AG09309 (cell line): ENCODE measurements at places on chromosomes 4 and X.

- no peak for DNase-seq
Measured at GRCh38 chr4:179797738-179798137, 2355.5 kb upstream of the AGA start.

DNA sequence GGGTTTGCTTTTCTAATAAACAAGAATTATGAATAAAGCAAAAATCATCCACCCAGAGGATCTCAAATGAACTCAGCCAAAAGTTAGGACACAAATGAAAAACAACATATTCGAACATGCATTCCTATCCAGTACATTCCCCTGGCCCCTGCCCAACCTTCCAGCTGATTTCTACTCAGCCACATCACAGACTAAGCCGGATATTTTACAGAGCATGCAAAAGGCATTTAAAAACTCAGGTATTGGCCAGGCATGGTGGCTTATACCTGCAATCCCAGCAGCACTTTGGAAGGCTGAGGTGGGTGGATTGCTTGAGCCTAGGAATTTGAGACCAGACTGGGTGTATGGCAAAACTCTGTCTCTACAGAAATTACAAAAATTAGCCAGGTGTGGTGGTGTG, 54.6 kb downstream of the RELL1 start:
- DNase-seq: no peak

DNA sequence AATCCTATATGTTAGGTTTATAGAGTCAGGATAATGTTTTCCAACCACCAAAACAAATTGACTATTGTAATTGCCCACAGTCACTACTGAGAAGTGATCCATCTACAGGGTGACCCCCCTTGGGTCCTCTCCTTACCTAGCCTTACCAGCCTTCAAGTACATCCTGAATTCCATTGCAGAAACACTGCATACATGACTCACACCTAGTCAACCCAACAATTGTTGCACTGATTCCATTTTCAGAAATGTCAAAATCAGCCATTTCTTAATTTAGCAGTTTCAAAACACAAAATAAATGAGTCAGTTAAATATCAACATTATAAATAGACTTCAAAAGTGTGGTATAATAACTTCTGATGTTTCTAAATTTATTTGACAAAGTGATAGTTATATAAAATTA, 106.3 kb upstream of the TNIP3 start:
- DNase-seq: no peak

GRCh38 chr4:8691151-8691775, 98.7 kb downstream of the CPZ start:
- DNase-seq: no peak

- no peak for DNase-seq
Measured at GRCh38 chr4:109665783-109666485, 37.3 kb downstream of the CASP6 start.

GRCh38 chrX:110172215-110172614, 145.7 kb downstream of the AMMECR1 start:
- no peak for DNase-seq

DNA sequence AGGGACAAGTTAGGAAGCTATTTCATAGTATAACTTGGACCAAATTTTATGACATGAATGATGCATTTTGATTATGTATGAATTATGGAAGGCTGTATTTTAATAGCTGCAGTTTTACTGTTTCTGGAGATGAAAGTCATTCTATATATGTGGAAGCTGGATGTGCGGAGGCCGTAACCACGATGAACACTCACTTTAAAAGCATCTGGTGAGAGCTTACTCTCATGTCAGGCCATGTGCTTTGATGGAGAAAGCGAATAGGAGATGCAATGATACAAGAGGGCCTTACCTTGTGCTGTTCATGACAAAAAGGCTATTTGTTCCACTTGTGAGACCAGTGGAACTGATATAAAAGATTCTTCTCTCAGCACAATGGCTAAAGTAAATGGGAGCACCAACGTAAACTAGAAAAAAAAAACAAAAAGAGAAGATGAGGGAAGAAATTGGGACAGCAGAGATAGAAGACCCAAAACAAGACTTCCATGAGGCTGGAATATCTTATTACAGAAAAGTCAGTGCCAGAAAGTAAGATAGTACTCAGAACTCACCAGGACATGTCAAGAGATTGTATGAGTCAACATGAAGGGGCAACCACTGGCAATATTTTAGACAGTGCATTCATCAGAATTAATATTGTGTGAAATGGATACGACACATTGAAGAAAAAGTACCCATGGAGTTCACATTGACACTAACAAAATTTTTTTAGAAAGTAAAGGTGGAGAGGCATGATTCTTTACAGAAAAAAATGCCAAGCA, 63.3 kb upstream of the GAB1 start:
- no peak for DNase-seq

DNA sequence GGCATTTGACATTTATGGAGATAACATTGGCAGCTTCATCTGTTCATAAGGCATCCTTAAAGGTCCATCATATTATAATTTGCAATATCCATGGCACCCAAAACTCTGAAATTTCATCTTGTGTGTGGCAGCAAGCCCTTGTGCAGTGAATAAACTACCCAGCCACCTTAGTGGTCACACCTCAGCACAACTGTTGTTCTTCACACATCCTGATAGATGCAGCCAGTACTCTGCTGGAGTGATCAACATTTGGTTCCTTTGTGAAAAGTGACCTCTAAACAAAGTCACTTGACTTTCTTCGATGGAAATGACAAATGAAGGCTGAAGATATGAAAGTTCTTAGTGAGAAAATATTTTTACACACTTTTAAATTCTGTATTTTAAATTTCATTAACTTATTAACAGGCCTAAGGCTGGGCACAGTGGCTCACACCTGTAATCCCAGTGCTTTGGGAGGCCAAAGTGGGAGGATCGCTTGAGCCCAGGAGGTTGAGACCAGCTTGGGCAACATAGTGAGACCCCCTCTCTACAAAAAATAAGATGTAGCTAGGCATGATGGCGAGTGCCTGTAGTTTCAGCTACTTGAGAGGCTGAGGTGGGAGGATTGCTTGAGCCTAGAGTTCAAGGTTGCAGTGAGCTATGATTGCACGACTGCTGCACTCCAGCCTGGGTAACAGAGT, 161.4 kb downstream of the SPRY1 start:
- no peak for DNase-seq

DNA sequence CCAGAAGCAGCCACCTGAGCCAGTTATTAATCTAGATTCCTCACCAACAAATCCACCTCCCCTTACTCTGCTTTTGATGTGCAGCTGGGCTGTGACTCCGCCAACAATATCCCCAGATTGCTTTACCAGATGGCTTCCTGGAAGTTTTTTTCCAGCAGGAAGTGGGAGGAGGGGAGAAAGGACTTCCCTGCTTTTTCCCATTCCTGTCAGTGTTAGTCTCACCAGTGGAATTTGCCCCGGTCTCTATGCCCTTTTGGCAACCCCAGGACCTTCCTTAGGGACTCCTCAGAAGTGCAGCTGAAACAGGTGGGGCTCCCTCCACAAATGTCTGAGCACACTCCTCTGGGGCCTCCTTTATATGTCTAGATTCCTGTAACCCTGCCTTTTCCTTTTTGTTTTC, 465.2 kb upstream of the IGFBP7 start:
- DNase-seq: no peak

GRCh38 chr4:178387756-178388155, 945.5 kb upstream of the AGA start:
- DNase-seq: no peak
